Lower lobe of right lung (tissue), 2 donors: ENCODE measurements at places on chromosomes 5 and 9. TPM values are rescaled to one million over a fixed set of nuclear protein-coding genes. Genes with fewer than 3 reads are reported as not detected.

SLC34A3 gene
- not detected for total RNA-seq

EIF4E1B gene
- not detected for total RNA-seq

LRRC19 gene
- total RNA-seq = 0.27 TPM

GRIA1 gene
- total RNA-seq = 10.3 TPM

IL7R gene
- total RNA-seq = 168 TPM

ACOT12 gene
- not detected for total RNA-seq

IQGAP2 gene
- total RNA-seq = 42.0 TPM

CCDC152 gene
- 1.3 TPM for total RNA-seq

SPATA24 gene
- total RNA-seq = 3.5 TPM

CBY3 gene
- not detected for total RNA-seq

GPRIN1 gene
- 1.4 TPM for total RNA-seq

- no peak for DNase-seq
These were observed 184.8 kb downstream of the NR3C1 start for GRCh38 chr5:143218517-143219170.

DNA sequence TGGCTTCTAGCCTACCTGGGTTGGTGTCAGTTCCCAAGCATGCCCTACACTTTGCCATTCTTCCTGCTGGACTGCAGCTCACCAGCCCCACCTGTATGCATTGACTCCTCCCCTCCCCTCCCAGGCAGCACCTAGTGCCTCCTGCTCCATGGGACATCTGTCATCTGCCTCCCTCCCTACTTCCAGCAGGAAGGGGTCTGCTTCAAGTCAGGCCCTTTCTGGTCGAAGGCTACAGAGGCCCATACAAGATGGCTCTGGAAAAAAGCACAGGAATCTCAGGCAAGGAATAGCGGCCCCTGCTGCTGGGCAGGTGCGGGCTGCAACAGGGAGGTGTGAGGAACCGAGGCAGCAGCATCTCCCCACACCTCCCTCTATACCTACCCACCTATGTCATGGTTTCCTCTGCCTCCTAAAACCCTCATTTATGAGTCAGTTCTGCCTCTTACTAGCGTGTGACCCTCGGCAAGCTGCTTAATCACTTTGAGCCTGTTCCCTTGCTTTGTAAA lies 19.7 kb downstream of the WWC1 start:
- no peak for DNase-seq

DNA sequence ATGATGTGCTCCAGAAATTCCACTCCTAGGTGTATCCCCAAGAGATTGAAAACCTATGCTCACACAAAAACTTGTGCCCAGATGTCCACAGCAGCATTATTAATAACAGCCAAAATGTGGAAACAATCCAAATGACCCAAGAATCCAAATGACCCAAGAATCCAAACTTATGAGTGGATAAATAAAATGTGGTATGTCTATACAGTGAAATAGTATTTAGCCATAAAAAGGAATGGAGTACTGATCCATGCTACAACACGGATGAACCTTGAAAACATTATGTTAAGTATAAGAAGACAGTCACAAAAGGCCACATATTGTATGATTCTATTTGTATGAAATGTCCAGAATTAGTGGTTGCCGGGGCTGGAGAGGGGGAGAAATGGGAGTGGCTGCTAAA lies 80.3 kb downstream of the PSD2 start:
- DNase-seq = no peak

DNA sequence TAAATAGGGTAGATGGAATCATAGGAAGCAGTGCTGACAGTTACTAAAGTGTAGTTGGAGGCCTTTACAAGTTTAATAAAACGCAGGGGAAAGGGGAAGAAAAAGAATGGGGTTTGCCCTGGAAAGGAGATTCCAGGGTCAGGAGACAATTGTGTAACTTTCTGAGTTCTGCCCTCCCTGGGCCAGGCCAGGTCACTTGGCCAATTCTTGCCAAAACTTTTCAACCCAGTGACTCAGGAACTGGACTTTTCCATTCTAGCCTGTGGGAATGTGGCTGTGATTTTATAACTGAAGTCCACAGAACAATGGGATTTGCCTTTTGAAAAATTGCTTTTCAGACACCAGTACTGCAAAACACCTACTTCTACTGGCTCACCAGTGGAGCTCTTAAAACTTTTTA lies 289.8 kb upstream of the ANKRD55 start:
- DNase-seq = no peak

- DNase-seq = no peak
These were observed 168.4 kb upstream of the GDNF start for GRCh38 chr5:38008198-38008597.

GRCh38 chr9:79616013-79616412 lies 44.2 kb downstream of the TLE4 start:
- no peak for DNase-seq

GRCh38 chr5:119451561-119451960 lies 736 bp upstream of the HSD17B4 start:
- DNase-seq = no peak

DNA sequence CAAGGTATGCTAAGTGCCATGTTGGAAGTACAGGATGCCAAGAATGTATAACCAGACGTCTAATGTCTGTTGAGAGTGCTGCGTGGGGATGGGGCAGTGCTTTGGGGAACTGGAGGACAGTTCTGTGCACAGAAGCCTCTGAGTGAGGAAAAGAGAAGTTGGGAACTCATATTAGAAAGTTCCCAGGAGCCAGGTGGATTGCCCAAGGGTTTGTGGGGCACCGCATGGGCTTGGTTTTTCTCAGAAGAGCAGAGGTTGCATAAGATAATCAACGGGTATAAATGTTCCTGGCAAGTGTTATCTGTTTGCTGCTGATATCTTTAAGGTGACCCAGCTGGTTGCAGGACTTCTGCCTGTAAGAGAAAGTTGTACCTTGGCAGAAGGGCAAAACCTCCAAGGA lies 13.1 kb downstream of the HRH2 start:
- peak; percentile 63 for DNase-seq

- no peak for DNase-seq
These were observed 28.2 kb downstream of the DBH start for GRCh38 chr9:133664173-133665050.

DNA sequence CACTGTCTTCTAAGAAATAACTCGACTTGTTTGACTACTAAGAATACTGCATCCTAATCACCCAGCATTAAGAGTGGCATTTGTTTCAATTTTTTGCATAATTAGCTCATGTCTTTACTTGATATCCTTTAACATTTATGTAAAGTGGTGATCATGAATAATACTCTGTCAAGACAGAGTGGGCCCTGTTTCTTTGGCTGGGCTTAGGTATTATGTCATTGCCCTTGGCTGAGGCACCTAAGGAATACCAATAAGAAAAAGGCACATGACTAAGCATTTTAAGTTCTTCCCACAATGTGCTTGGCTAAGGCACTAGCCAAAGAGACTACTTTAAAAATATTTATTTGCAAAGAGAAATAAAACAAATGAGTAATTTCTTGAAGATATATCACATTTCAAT lies 308.1 kb downstream of the CTNND2 start:
- no peak for DNase-seq

GRCh38 chr9:131692612-131693562 lies 47.0 kb downstream of the RAPGEF1 start:
- DNase-seq = no peak

DNA sequence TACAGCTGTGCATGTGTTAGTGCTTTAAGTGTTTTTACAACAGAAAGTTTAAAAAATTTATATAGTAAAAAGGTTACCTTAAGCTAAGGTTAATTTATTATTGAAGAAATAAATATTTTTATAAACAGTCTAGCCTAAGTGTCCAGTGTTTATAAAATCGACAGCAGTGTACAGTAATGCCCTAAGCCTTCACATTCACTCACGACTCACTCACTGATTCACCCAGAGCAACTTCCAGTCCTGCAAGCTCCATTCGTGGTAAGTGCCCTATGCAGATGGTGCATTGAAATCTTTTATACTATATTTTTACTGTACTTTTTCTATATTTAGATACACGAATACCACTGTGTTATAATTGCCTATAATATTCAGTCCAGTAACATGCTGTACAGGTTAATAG lies 159.1 kb downstream of the ROR2 start:
- no peak for DNase-seq

GRCh38 chr9:99366621-99367020 lies 144.5 kb downstream of the SEC61B start:
- DNase-seq = no peak

- DNase-seq = no peak
These were observed 132.9 kb upstream of the CHD1 start for GRCh38 chr5:99061711-99062110.

DNA sequence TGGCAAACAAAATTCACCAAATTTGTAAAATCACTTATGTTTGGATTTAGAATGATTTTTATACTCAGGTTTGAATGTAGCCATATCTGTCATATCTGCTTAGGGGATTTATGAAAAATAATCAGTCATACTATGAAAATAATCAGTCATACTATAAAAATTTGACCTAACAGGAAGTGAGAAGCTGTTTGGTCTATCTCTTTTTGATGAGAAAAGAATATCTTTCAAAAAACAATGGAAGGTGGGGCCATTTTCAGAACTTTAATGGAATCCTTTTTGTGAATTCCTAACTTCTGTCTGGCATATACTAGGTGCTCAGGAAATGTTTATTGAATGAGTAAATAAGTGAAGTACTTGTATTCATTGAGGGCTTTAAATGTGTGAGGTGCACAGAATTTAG lies 70.1 kb downstream of the CWC27 start:
- DNase-seq = no peak

DNA sequence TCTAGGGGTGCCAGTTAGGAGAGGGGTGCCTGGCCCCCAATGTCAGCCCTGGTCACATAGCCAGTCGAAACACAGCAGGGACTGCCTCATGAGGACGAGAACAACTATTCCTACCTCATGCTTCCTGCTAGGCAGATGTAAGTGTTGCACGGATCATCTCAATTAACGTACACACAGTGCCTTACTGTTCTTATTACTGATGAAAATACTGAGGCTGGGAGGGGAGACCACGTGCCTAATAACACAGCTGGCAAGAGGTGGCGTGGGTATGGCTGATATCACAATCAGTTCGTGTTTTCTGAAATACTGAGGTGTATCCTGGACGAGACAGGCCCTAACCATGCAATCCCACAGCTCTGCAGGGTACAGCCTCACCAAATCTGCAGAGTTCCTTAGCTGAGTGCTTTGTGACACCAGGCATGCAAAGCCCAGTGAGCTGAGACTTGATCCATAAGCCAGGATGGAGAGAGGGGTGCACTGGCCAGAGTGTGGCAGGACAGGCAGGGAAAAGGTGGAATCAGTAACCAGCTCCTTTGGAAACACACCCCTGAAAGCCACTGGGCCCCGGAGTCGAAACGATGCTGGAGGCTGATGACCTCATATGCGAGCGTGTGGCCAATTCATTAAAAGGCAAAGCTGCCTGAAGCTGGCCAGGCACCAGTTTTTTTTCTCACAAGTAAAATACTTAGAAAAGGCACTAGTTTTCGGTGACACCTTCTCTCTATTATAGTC lies 63.9 kb downstream of the PRRT1B start:
- no peak for DNase-seq

DNA sequence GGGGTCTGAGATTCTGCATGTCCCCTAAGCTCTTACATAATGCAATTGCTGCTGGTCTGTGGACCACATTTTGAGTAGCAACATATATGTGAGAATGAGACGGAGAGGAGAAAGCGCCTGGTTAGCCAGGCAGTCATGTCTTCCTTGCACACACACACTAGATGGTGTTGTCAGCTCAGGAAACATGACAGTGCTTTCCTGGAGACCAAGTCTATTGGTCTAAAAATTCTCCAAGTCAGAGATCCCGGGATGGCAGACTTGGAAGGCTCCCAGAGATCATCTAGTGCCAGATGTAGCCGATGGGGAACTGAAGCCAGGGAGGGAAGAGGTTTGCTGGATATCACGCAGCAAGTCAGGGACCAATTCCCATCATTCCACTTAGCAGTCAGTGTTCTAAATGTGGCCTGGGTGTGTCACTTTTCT lies 53.4 kb downstream of the GALNT12 start:
- DNase-seq = no peak

DNA sequence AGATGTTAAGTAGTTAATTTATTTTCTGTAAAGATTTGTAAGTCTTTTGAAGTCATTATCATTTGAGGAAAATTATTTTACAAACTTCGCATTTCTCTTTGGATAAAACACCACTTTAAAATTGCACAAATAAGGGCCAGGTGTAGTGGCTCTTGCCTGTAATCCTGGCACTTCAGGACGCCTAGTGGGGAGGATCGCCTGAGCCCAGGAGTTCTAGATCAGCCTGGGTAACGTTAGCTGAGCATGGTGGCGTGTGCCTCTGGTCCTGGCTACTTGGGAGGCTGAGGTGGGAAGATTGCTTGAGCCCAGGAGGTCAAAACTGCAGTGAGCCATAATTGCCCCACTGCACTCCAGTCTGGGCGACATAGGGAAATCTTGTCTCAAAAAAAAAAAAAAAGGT lies 185.5 kb downstream of the KDM4C start:
- DNase-seq = no peak

- no peak for DNase-seq
These were observed 69.3 kb downstream of the PTPN3 start for GRCh38 chr9:109428854-109429253.

- no peak for DNase-seq
These were observed 39.9 kb downstream of the COL15A1 start for GRCh38 chr9:98983295-98984268.

GRCh38 chr9:95722141-95722540 lies 153.3 kb upstream of the ERCC6L2 start:
- DNase-seq = no peak

DNA sequence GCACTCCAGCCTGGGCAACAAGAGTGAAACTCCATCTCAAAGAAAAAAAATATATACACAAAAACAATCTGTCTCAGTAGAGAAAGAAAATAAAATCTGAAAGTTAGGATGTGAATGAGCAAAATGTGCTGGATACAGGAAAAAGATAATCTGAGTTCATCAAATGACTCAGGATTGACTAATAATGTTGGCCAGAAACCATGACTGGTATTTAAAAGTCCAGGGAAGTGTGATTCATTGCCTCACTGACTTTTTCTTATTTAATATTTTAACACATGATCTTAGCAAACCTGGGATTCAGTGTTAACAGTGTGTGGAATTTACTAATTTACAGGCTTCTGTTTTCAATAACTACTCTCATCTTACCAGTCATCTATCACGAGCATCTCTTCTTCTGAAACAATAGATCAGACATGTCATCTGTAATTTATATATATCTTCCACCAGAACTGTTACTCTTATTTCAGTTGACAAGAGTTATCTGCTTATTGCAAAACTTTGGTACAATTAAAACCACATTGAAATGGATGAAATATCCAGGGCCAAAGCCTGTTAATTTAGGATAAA lies 256.7 kb downstream of the CDH12 start:
- no peak for DNase-seq

- DNase-seq = no peak
These were observed 218.5 kb upstream of the ELAVL2 start for GRCh38 chr9:24044576-24044975.

GRCh38 chr9:114121227-114122135 lies 22.4 kb upstream of the KIF12 start:
- DNase-seq = no peak

GRCh38 chr9:84059936-84060335 lies 79.3 kb downstream of the RMI1 start:
- DNase-seq = no peak
